ENCODE measurements at places on chromosomes 5 and 9. TPM values are rescaled to one million over a fixed set of nuclear protein-coding genes. Genes with fewer than 3 reads are reported as not detected.

DNA sequence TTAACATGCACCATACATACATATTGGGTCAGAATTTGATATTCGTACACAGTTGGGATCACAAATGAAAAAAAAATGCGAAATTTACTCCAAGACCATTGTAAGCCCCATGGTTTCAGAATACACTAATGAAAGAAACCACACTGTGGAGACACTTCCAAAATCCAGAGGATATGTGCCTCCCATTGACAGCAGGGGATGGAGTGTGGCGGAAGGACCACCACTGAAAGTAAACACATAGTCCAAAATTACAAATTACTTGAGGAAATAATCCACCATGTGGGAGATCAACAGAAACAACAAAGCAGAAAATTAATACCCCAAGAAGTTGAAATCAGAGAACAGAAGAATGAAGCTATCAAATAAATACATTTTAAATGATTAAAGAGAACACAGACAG is 291.6 kb upstream of the PAPPA start:
- no peak for DNase-seq

DNA sequence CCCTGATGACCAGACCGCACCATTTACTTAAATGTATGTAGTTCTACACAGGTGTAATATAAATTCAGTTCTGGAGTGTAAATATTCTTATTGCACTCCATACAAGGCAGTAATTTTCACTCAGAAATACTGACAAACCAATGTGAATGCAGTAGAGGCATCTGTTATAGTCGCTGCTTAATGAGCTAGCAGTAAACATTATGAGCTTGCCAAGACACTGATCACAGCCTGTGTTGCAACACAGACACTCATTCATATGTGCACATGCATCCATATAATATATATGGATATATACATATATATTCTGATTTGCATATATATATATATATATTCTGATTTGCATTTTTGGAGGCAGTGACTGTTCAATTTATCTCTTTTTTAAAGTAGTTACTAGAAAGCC is 435.1 kb upstream of the ST8SIA4 start:
- no peak for DNase-seq

DNA sequence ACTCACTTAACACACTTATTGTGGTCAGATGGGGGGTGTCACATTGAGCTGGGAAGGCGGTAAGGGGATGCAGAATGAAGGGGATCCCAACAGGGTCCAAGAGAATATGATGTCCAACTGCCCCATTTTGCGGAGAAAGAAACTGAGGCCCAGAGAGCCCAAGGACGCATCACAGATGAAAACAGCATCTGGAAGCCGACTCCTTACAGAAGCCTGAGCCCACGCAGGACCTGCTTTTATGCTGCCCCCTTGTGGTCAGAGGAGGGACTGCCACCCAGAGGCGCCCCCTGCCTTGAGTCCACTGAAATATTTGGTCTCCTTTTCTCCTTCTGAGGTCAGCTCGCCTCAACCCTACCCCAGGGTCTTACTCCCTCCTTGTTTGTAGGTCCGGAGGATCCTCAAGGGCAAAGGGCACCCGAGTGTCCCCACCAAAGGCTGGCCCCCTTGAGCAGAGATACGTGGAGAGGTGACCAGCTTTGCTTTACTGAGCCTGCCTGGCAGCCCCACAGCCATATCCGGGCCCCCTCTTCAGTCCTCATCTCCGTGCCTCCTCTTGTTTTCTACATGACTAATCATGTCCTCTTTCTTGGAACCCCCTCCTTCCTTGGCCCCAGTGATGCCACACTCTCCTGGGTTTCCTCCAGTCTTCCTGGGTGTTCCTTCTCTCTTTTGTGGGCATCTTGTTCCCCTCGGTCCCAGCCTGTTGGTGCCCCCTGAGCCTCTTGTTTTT is 30.0 kb upstream of the TTLL11 start:
- DNase-seq: peak; percentile 33

DNA sequence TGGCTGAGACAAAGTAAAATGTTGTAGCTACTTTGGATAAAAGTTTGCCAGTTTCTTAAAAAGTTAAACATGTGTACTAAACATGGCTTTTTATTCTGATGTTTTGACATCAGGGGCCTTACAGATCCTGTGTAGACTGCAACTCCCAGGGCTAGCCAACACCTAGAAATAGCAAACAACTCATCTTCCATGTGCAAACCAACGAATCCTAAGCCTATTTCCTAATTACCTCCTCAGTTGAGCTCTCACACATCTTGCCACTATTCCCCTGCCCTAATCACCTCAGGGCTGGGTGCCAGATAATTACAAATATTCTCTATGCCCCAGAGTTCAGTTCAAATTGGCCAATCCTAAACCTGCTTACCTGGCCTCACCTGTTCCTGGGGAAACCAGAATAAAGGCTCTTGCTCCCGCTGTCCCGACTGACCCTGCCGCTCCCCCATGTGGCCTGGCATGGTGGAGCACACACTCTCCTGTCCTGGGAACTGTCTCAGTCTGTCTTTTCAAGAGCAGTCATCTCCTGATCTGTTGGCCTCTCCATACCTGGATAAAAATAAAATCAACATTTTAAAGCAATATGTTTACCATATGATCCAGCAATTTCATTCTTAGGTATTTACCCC is 37.1 kb upstream of the FAM169A start:
- peak; percentile 5 for DNase-seq

DNA sequence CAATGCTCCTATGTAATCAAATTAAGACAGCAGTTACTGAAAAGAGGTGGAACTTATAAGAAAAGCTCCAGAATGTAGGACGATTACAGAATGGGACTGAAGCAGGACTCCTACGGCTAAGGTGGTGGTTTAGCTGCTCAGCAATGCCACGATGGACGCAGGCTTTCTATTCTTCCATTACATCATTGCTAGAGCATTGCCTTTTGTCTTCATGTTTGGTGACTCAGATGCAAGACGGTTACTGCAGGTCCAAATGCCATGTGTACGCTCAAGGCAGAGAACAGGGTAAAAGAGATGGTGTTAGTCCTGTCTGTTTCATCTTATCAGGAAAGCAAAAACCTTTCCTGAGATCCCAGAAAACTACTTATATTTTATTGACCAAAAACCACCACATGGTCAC is 255.1 kb downstream of the ZSWIM6 start:
- no peak for DNase-seq

DNA sequence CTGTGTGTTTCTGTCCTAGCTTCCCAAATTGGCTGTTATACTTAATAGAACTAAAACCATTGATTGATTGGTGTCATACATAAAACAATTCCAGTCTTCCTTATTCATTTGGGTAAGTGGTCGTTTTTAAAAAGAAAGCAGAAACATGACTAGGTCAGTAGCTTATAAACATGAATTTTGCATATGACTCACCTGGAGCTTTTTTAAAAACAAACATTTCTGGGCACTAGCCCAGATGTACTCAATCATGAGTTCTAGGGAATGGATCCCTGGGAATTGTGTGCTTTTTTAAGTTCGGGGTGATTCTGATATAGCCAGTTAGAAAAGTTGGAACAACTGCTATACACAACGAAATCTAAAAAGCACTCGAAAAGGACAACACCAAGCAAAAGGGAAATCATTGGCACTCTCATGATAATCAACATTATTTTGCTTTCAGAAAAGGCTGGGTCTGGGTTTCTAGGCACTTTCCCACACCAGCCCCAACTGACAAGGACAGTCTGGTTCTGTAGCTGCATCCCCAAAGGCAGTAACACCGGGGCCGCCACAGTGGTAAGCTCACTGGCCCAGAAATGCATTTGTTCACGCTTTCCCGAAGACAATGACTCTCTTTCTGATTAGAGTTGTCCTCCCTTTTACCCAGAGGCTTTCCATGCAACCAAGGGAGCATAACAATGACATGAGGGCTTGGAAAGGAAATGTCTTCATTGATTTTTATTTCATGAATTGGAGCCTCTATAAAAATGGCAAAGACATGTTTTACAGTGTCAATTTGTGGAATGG is 664.9 kb upstream of the WWC1 start:
- DNase-seq: no peak

MARVELD2 gene
- not detected for total RNA-seq

DNA sequence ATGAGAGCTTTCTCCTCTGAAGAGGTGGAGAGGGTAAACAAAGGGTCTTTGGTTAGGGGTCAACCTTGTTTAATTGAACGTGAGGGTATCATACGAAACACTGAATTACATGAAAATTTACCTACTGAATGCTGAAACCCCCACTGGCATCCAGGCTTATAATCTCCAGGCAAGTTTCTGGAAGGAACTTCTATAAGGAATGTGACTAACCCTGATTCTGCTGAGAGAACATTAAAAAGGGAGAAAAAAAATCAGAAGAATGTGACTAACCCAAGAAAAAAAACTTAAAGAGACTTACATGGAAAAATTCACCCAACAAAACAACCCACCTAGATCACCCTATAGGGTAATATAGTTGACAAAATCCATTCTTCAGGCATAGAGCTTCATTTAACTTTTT is 55.5 kb downstream of the APC start:
- DNase-seq: no peak

CDK5RAP2 gene
- 30.4 TPM for total RNA-seq

DNA sequence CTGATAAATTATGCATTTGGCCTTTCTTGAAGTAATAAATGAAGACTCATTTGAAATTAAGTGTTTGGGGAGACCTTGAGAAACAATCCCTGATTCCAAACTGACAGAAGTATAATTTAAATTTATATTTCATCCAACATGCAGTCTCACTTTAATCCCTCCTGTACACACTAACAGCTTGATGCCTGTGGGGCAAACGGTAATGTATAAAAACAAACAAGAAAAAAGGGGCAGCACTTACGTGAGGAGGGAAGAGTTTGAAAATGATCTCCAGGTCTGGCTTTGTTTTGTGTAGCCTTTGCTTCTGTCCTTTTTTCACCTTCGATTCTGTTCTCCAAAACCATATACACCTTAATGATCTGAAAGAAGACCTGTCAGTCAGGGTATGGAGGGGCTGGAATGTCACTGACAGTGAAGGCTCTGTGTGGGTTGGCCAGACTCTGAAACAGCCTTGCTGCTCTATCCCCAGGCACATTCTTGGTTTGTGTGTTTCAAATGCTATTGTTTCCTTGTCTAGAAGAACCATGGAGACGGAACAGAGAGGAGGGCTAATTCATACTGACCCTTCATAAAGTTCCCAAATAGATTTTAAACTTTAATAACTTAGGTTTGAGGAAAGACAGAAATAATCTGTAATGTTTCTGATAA is 338.2 kb upstream of the WWC1 start:
- no peak for DNase-seq

- DNase-seq: peak; percentile 23
Observed at GRCh38 chr5:67267512-67268216, 71.1 kb upstream of the CD180 start.

GRCh38 chr9:133718563-133719315 is 19.4 kb downstream of the SARDH start:
- no peak for DNase-seq

MLANA gene
- not detected for total RNA-seq

ANXA6 gene
- 331 TPM for total RNA-seq

DNA sequence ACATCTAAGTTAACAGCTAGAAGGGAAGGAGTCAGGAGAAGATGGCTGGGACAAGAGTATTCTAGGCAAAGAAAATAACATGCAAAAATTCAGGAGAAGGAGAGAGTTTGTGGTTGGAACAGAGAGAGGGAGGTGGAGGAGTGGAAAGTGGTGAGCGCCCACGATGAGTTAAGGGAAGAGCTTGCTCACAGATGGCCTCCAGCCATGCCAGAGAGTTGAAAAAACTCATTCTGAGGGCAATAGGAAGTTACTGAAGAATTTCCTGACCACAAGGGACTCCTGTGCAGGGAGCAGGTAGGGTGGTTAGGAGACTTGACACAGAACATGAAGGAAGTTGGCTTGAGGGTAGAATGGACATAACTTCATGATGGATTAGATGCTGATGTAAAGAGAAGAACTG is 159.7 kb downstream of the DOCK2 start:
- DNase-seq: no peak

DNA sequence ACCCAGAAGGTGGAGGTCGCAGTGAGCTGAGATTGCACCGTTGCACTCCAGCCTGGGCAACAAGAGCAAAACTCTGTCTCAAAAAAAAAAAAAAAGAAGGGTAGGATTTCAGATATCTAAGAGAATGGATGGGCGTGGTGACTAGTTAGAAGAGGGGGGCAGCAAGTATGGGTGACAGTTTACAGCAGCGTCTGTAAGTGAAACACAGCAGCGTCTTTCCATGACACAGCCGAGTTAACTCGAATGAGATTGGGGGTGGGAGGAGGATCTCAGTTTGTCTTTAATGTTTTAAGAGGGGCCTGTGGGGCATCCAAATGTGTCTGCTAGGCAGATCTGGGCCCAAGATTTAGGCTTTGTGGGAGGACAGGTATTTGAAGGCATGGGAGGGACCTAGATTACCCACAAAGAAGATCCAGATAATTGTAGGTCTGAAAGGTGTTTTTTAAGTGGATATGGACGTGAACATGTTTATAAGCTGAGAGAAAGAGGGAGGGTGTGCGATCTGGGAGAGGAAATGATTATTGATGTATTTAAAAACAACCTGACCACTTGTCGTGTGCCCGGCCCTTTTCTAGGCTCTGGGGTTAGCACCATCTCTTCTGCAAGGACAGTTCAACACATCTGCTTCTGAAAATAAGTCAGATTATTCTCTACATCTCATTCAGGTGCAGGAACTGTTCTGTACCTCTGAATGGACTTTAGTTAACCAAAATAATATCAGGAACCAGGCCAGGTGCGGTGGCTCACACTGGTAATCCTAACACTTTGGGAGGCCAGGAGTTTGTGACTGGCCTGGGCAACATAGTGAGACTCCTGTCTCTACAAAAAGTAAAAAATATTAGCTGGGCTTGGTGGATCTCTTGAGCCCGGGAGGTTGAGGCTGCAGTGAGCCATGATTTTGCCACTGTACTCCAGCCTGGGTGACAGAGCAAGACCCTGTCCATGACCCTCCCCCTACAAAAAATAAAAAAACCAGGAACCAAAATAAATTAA is 2.5 kb downstream of the CEP78 start:
- no peak for DNase-seq

- no peak for DNase-seq
Observed at GRCh38 chr5:167843881-167844572, 447.4 kb upstream of the WWC1 start.

KCNT1 gene
- total RNA-seq: not detected

DNA sequence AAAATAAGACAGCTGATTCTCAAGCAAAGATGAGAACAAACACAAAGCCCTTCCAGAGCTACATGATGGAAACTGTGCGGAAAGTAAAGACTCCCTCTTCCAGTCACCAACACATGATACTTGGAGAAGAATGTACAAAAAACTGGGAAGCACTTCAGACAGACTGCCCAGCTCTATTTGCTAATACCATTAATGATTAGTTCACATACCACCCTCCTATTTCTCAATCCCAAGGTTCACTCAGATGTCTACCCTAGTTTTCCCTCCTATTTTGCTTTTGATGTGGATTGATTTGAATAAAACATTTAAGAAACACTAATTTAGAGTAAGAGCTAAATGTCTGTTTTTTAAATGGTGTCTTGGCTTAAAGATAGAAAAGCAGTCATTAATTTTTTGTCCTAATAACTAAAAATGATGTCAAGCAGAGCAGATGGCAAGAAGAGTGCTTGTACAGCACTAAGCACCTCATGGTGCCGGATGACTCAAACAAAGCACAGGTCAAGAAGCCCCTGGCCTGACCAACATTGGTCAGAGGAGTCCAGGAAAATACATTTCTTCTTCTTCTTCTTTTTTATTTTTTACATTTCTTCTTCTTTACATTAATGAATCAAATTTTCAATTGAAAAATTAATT is 639.4 kb downstream of the PDE4D start:
- no peak for DNase-seq

SURF4 gene
- 417 TPM for total RNA-seq

All from MG63 (cell line).